A549 treated with CpdA at 1 μM for 4 hours (cell line): ENCODE measurements at places on chromosomes 4 and X. TPM values are rescaled to one million over a fixed set of nuclear protein-coding genes. Genes with fewer than 3 reads are reported as not detected.

The EDA2R gene
- total RNA-seq: 11.5 to 14.6 TPM (median 13.7 TPM) in 5 replicates

The DBET gene
- not detected in 5 replicates for total RNA-seq

The PAGE2B gene
- total RNA-seq: not detected in 5 replicates

The OTUD6A gene
- not detected in 5 replicates for total RNA-seq

The FOXP3 gene
- 0.12 to 0.19 TPM (median 0.17 TPM) in 5 replicates for total RNA-seq

The SSX3 gene
- not detected in 5 replicates for total RNA-seq

The HMX1 gene
- total RNA-seq: 0.13 to 0.21 TPM (median 0.13 TPM) in 4 of 5 replicates, not detected in the other

The SLC25A43 gene
- total RNA-seq: 27.0 to 33.2 TPM (median 30.6 TPM) in 5 replicates

The GRIA3 gene
- not detected in 5 replicates for total RNA-seq

The IQSEC2 gene
- 32.1 to 43.5 TPM (median 38.3 TPM) in 5 replicates for total RNA-seq

The CHRDL1 gene
- not detected in 5 replicates for total RNA-seq

The PRR27 gene
- total RNA-seq: not detected in 5 replicates

The MBNL3 gene
- total RNA-seq: not detected in 5 replicates

The KLHL34 gene
- not detected in 5 replicates for total RNA-seq

The RASL11B gene
- 0.08 to 0.15 TPM (median 0.14 TPM) in 3 of 5 replicates, not detected in the others for total RNA-seq

The DCHS2 gene
- total RNA-seq: 0.11 TPM in 1 of 5 replicates, not detected in the others

The HS6ST2 gene
- 0.02 to 0.07 TPM (median 0.05 TPM) in 4 of 5 replicates, not detected in the other for total RNA-seq

The ITIH6 gene
- 0.02 TPM in 1 of 5 replicates, not detected in the others for total RNA-seq

The IL2RG gene
- 0.08 to 0.31 TPM (median 0.13 TPM) in 4 of 5 replicates, not detected in the other for total RNA-seq

The PLP1 gene
- not detected in 5 replicates for total RNA-seq

The POF1B gene
- 2.2 to 3.4 TPM (median 2.9 TPM) in 5 replicates for total RNA-seq

The DDIT4L gene
- total RNA-seq: 0.45 to 0.69 TPM (median 0.55 TPM) in 5 replicates

The NLRP2B gene
- not detected in 5 replicates for total RNA-seq

The STATH gene
- total RNA-seq: not detected in 5 replicates

The SYN1 gene
- 0.08 to 0.50 TPM (median 0.30 TPM) in 5 replicates for total RNA-seq

The RADX gene
- 0.05 to 0.12 TPM (median 0.06 TPM) in 3 of 5 replicates, not detected in the others for total RNA-seq

The MAGEA11 gene
- total RNA-seq: 0.02 TPM in 1 of 5 replicates, not detected in the others

The ATP6AP1 gene
- total RNA-seq: 74.5 to 108 TPM (median 106 TPM) in 5 replicates

The SYNPO2 gene
- total RNA-seq: 1.1 to 1.8 TPM (median 1.5 TPM) in 5 replicates

The FRG2 gene
- 0.02 to 0.08 TPM in 2 of 5 replicates, not detected in the others for total RNA-seq

The GRPR gene
- total RNA-seq: 0.06 to 0.14 TPM (median 0.07 TPM) in 4 of 5 replicates, not detected in the other

The CXCL3 gene
- total RNA-seq: 5.1 to 7.5 TPM (median 6.5 TPM) in 5 replicates

The GDPD2 gene
- 0.07 to 0.13 TPM (median 0.07 TPM) in 3 of 5 replicates, not detected in the others for total RNA-seq

The ATOH1 gene
- not detected in 5 replicates for total RNA-seq

The EDA gene
- 0.51 to 0.94 TPM (median 0.62 TPM) in 5 replicates for total RNA-seq

The PASD1 gene
- not detected in 5 replicates for total RNA-seq

The FAM47C gene
- not detected in 5 replicates for total RNA-seq

The MAGEB10 gene
- total RNA-seq: not detected in 5 replicates

The SERPINA7 gene
- not detected in 5 replicates for total RNA-seq

The BEX3 gene
- 223 to 252 TPM (median 226 TPM) in 5 replicates for total RNA-seq

The SLC26A1 gene
- 0.28 to 0.50 TPM (median 0.31 TPM) in 5 replicates for total RNA-seq

The SATL1 gene
- 0.05 TPM in 1 of 5 replicates, not detected in the others for total RNA-seq

The SH3BGRL gene
- total RNA-seq: 39.5 to 49.2 TPM (median 46.1 TPM) in 5 replicates

The DGKK gene
- not detected in 5 replicates for total RNA-seq

The SSX2B gene
- total RNA-seq: not detected in 5 replicates

The CXCL13 gene
- total RNA-seq: not detected in 5 replicates

The CYSLTR1 gene
- total RNA-seq: not detected in 5 replicates

The SLC9B1 gene
- total RNA-seq: 0.07 to 0.15 TPM in 2 of 5 replicates, not detected in the others

The NDP gene
- total RNA-seq: not detected in 5 replicates

The FRMD7 gene
- total RNA-seq: not detected in 5 replicates

The TNIP3 gene
- 0.23 to 0.72 TPM (median 0.56 TPM) in 5 replicates for total RNA-seq

The SPATA18 gene
- total RNA-seq: 3.8 to 5.1 TPM (median 4.5 TPM) in 5 replicates
